Ammon's horn (tissue), 1 donor: ENCODE measurements at places on chromosomes 6 and 20.
A peak's percentile ranks its signal among the peaks of the same experiment; 100 is the strongest.

DNA sequence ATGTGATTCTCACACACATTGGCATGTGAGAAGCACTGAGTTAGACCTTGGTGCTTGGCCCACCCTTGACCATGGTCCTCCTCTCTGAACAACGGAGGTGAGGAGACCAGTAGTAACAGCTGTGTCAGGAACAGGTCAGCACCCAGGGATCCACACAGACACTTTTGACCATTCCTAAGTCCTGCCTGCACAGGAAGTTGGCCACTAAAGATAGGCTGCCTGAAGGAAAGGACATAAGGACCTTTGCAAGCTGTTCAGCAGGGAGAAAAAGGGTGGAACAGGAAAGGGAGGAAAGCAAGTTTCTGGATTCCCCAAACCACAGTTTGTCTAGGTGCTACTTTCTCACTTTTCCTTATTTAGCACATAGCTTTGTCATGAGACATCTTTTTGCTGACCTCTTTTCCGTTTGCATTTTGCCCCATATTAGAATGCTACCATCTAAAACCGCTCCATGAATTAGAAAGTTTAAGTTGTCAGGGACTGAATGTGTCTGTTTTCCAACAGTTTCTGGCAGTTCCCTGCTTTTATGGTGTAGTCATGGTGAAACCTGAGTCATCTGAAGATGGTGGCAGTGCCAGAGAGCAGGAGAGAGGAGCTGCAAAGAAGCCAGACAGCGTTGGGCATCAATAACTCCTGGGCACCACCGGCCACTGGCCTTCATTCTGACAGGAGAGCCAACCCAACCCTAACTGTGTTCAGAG, 1.1 kb upstream of the CD109 start:
- peak; percentile 60 for DNase-seq

DNA sequence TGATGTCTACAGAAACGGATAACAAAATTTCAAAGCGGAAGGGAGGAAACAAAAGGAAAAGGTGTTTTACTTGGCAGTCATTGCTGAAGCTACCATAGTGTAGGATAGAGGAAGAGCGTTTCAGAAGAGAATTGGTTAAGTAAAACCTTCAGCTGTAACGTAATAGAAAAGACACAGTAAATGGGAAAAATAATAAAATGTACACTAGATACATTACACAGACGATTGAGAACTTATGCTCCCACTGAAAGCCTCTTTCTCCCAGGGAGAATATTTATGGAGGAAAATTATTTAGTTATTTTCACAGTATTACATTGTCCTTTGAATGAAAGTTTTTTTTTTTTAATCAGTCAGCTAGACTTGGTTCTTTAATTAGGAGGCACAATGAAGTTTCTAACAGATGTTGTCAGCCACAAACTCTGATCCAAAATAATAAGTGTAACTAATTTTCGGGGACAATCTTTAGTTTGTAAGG, 90.7 kb upstream of the PRDM1 start:
- no peak for DNase-seq

GRCh38 chr6:45655745-45656476, 278.2 kb upstream of the SUPT3H start:
- DNase-seq: no peak

- DNase-seq: no peak
Observed at GRCh38 chr6:31528307-31528777, 420 bp upstream of the MCCD1 start.

DNA sequence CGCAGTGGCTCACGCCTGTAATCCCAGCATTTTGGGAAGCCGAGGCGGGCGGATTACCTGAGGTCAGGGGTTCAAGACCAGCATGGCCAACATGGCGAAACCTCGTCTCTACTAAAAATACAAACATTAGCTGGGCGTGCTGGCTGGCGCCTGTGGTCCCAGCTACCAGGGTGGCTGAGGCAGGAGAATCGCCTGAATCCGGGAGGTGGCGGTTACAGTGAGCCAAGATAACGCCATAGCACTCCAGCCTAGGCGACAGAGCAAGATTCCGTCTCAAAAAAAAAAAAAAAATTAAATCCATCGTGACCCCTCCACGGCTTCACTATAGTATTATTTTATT, 1.2 kb upstream of the CPNE1 start:
- no peak for DNase-seq
